Temporal lobe (tissue), 4 donors: ENCODE measurements at places on chromosomes 5 and 9. TPM values are rescaled to one million over a fixed set of nuclear protein-coding genes. Genes with fewer than 3 reads are reported as not detected.

PPIC gene
- 3.4 TPM for total RNA-seq

ALG2 gene
- total RNA-seq = 13.3 TPM

RUSC2 gene
- total RNA-seq = 45.2 TPM

PKD2L2 gene
- under 0.01 TPM for total RNA-seq

RAI14 gene
- total RNA-seq = 26.1 TPM

ZNF618 gene
- 6.4 TPM for total RNA-seq
